ENCODE measurements at places on chromosomes 6 and 20. TPM values are rescaled to one million over a fixed set of nuclear protein-coding genes. Genes with fewer than 3 reads are reported as not detected.

DNA sequence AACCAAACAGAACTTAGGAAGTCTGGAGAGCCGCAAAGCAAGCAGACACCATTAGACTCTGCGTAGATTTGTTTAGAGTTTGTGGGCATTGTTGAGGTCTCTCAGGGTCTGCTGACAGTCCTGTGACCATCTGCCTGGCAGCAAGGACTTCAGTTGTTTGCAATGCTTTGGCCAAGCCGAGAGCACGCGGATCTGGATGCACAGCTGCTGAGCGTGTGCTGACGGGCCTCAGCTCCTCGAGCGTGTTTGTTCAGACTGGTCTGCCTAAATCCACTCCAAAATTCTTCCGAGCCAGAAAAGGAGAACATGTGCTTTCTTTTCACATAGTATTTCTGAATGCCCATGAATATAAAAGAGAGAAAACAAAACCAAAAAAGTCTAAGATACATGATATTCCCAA lies 159.0 kb downstream of the ZNF217 start:
- DNase-seq = no peak
- H3K4me3 ChIP-seq = no peak overlapping the region
- no peaks in the 10 kb centered on the region for H3K27me3 ChIP-seq

DNA sequence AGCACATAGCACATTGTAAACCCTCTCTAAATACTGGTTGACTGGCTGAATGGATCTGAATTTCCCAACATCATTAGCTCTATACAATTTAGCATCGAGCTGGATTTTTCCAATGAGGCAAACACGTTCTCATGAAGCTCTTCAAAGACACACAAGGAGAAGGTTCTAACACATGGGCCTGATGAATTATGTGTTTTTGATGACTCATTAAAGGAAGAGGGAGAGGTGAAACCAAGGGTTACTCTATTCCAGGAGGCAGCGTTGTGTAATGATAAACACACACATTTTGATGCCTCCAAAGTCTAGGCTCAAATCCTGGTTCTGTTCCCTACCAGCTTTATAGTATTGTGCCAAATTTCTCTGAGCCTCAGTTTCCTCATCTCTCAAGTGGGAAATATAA lies 84.3 kb downstream of the PFDN4 start:
- DNase-seq = no peak
- H3K4me3 ChIP-seq = no peak overlapping the region
- H3K27me3 ChIP-seq = no peaks in the 10 kb centered on the region
- peaks cover 5% of the 10 kb centered on the region for H3K4me1 ChIP-seq

- no peaks in the 10 kb centered on the region for H3K36me3 ChIP-seq
- H3K4me3 ChIP-seq = no peak overlapping the region
- no peak overlapping the region for H3K27ac ChIP-seq
- no peaks in the 10 kb centered on the region for H3K4me1 ChIP-seq
Measured at GRCh38 chr6:71509191-71510005, 220.8 kb downstream of the OGFRL1 start.

- no peak overlapping the region for H3K27ac ChIP-seq
- no peaks in the 10 kb centered on the region for H3K36me3 ChIP-seq
- H3K4me3 ChIP-seq = no peak overlapping the region
- no peak for DNase-seq
Measured at GRCh38 chr6:4404415-4404814, 269.0 kb upstream of the ECI2 start.

- peaks cover 23% of the 10 kb centered on the region for H3K27me3 ChIP-seq
- no peak for DNase-seq
- no peak overlapping the region for H3K4me3 ChIP-seq
- no peaks in the 10 kb centered on the region for H3K36me3 ChIP-seq
- H3K4me1 ChIP-seq = no peaks in the 10 kb centered on the region
- no peak overlapping the region for H3K27ac ChIP-seq
Measured at GRCh38 chr6:83847179-83847578, 6.0 kb upstream of the RIPPLY2 start.

GRCh38 chr6:10407674-10408054 lies 7.2 kb downstream of the TFAP2A start:
- H3K4me3 ChIP-seq = no peak overlapping the region
- H3K4me1 ChIP-seq = peaks cover 22% of the 10 kb centered on the region
- peaks cover 70% of the 10 kb centered on the region for H3K27me3 ChIP-seq
- peaks cover 14% of the 10 kb centered on the region for H3K36me3 ChIP-seq
- no peak overlapping the region for H3K27ac ChIP-seq

GRCh38 chr6:13295576-13295975 lies 32.8 kb downstream of the TBC1D7 start:
- no peak for DNase-seq
- peaks cover 30% of the 10 kb centered on the region for H3K36me3 ChIP-seq
- no peak overlapping the region for H3K27ac ChIP-seq
- H3K4me1 ChIP-seq = no peaks in the 10 kb centered on the region
- H3K4me3 ChIP-seq = no peak overlapping the region

ACOT13 gene
- 30.2 TPM for total RNA-seq

- no peak overlapping the region for H3K4me3 ChIP-seq
- DNase-seq = no peak
- peak overlapping the region; percentile 30 for H3K27ac ChIP-seq
- H3K27me3 ChIP-seq = no peaks in the 10 kb centered on the region
Measured at GRCh38 chr6:132749111-132749510, 8.6 kb downstream of the VNN2 start.

DNA sequence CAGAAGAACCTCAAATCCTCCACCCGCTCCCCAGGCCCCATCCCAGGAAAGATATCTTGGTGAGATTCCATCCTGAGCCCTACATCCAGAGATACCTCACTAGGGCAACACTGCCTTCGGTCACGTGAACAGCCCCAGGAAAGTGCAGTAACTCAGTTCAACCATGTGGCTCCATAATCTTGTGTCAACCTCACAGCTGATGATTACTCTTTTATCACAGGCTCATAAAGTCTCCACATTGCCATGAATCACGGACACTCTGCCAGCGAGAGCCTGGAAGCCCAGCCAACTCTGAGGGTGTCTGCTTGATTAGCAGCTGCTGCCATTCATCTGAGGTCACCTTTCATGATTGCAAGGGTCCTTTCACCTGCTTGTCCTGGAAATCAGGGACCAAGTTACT lies 175.8 kb upstream of the LRFN2 start:
- no peak overlapping the region for H3K4me3 ChIP-seq
- peaks cover 12% of the 10 kb centered on the region for H3K27me3 ChIP-seq

ARFGEF3 gene
- 0.55 TPM for total RNA-seq

IL17A gene
- total RNA-seq = not detected

GRCh38 chr20:31608251-31608945 lies 3.3 kb downstream of the ID1 start:
- H3K4me1 ChIP-seq = peaks cover 17% of the 10 kb centered on the region
- no peak overlapping the region for H3K4me3 ChIP-seq
- DNase-seq = no peak

DNA sequence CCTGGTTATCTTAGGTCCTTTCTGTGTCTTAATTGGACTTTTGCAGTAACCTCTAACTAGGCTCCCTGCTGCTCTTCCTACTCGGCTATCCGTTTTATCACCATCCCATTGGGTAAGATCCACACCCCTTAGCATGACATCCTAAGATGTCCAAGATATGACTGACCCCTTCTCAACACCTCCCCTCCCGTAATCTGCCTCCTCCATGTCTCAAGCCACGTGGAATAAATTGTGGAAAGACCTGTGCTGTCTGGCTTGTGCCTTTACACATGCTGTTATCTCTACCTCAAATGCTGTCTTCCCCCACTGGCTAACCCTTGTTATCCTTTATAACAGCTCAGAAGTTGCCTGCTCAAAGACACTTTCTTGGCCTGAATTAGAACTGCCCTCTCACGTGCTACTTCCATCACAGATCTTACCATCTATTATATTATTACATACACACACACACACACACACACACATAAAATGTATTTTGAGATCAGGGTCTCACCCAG lies 26.5 kb downstream of the EIF2S2 start:
- H3K4me3 ChIP-seq = no peak overlapping the region
- no peak for DNase-seq
- peaks cover 5% of the 10 kb centered on the region for H3K4me1 ChIP-seq
- peaks cover 63% of the 10 kb centered on the region for H3K36me3 ChIP-seq
- no peak overlapping the region for H3K27ac ChIP-seq
- no peaks in the 10 kb centered on the region for H3K27me3 ChIP-seq

PTGIS gene
- 31.0 TPM for total RNA-seq

DNA sequence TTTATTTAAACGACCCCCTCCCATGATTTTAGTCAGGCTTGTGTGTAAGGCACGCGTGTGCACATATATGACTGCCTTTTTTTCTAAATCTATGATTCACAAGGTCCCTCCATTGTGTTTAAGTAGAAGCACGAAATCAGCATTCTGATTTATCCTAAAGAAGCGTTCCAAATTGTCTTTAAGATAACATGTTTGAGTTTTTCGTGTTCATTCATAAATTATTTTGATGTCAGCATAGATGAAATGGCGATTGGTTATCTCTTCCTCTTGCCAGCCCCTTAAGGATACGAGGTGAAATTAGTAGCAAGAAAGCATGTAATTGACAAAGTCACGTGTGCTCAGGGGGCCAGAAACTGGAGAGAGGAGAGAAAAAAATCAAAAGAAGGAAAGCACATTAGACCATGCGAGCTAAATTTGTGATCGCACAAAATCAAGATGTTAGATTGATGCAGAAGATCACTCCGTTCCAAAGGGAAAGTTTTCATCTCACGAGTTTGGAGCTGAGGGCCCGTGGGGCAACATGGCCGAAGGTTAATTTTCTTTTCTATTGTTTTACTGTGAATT lies at the start of gene LIN28B:
Gene LIN28B (plus strand): TSS at position 377 of the 564 bp plus-strand sequence. CDS start 144 bp downstream, at position 521.
- H3K36me3 ChIP-seq = no peaks in the 10 kb centered on the region
- H3K27me3 ChIP-seq = peaks cover 72% of the 10 kb centered on the region
- H3K4me3 ChIP-seq = peak within 1 kb of the TSS; percentile 35
- DNase-seq = no peak
- H3K4me1 ChIP-seq = peaks cover 18% of the 10 kb centered on the region

C6orf15 gene
- total RNA-seq = not detected

DNA sequence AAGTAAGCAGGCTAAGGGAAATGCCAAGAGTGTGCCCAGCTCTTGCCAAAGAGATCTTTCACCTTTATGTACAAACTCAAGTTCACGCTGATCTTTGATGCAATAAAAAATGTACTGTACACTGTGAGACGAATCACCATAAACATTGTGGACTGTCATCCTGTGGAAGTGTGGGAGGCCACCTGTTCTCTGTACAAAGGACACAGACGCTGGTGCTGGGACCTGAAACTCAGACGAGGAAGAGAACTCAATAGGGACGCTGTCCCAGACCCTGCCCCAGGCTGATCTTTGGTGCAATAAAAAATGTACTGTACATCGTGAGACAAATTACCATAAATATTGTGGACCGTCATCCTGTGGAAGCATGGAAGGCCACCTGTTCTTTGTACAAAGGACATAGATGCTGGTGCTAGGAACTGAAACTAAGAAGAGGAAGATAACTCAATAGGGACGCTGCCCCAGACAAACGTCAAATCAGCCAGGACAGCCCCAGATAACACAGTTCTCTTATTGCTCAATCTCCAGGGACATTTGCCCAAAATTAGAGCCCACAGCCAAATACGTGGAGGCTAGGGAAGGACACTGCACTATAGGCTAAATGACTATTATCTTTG lies 312.7 kb upstream of the SGK1 start:
- H3K27ac ChIP-seq = no peak overlapping the region
- no peaks in the 10 kb centered on the region for H3K36me3 ChIP-seq
- H3K4me1 ChIP-seq = peaks cover 29% of the 10 kb centered on the region
- peaks cover 10% of the 10 kb centered on the region for H3K27me3 ChIP-seq
- DNase-seq = no peak

- DNase-seq = no peak
- no peaks in the 10 kb centered on the region for H3K27me3 ChIP-seq
- H3K27ac ChIP-seq = no peak overlapping the region
- H3K4me3 ChIP-seq = no peak overlapping the region
- H3K36me3 ChIP-seq = peaks cover 65% of the 10 kb centered on the region
- peaks cover 2% of the 10 kb centered on the region for H3K4me1 ChIP-seq
Measured at GRCh38 chr6:83185096-83185495, 8.0 kb downstream of the PGM3 start.

GRCh38 chr6:157990321-157991066 lies 8.8 kb downstream of the SYNJ2 start:
- H3K36me3 ChIP-seq = peaks cover 9% of the 10 kb centered on the region
- H3K27me3 ChIP-seq = no peaks in the 10 kb centered on the region
- H3K4me3 ChIP-seq = peak overlapping the region; percentile 37

- peaks cover 65% of the 10 kb centered on the region for H3K36me3 ChIP-seq
- no peaks in the 10 kb centered on the region for H3K27me3 ChIP-seq
- no peak overlapping the region for H3K4me3 ChIP-seq
- no peak for DNase-seq
Measured at GRCh38 chr6:89927791-89928550, 33.7 kb downstream of the GJA10 start.

Data from activated T-helper 2 cell treated with anti-CD3 and anti-CD28 coated beads, Interferon-gamma antibody, Interleukin-2, Interleukin-4, amounts not matched to agents 10 μg/mL and 5 μg/mL and 100 μg/mL, durations not matched to agents 14 hours and 24 hours and 36 hours (primary cell).